ENCODE measurements at places on chromosomes 3 and 15. TPM values are rescaled to one million over a fixed set of nuclear protein-coding genes. Genes with fewer than 3 reads are reported as not detected.

The KLHDC8B gene
- 173 TPM for total RNA-seq

The COL6A5 gene
- total RNA-seq: not detected

The ZKSCAN7 gene
- 27.4 TPM for total RNA-seq

The PLA2G4E gene
- 0.06 TPM for total RNA-seq

The SLC6A11 gene
- total RNA-seq: 0.04 TPM

The POLG gene
- total RNA-seq: 63.9 TPM

The SRGAP3 gene
- 15.7 TPM for total RNA-seq

The PLSCR2 gene
- not detected for total RNA-seq

DNA sequence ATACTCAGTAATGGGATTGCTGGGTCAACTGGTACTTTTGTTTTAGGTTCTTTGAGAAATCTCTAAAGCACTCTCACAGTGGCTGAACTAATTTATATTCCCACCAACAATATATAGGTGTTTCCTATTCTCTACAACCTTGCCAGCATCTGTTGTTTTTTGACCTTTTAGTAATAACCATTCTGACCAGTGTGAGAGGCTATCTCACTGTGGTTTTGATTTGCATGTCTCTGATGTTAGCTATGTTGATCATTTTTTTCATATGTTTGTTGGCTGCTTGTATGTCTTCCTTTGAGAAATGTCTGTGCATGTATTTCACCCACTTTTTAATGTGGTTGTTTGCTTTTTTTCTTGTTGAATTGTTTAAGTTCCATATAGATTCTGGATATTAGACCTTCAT, 98.2 kb upstream of the DCBLD2 start:
- no peaks in the 10 kb centered on the region for H3K4me1 ChIP-seq
- no peak overlapping the region for H3K4me3 ChIP-seq
- DNase-seq: no peak
- H3K27ac ChIP-seq: no peak overlapping the region

DNA sequence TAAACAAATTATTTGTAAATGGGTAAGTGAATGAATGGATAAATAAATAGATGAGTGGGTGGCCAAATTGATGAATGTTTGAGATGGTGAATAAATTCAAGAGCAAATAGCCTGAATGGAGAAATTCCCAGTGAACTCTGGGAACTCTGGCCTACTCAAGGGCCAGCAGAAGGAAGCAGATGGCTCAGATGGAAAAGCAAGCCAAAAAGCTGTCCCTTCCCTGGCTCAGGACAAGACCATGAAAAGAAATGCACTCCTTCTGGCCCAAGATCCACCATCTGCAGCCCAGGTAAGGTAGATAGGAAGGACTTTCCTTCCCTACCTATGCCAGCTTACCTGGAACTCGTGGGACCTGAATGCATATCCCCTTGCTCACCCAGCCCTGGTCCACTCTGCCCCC, 37.6 kb upstream of the CLDN18 start:
- no peaks in the 10 kb centered on the region for H3K4me1 ChIP-seq
- no peak for DNase-seq
- no peak overlapping the region for H3K27ac ChIP-seq

GRCh38 chr3:27559381-27559780, 75.2 kb upstream of the SLC4A7 start:
- H3K36me3 ChIP-seq: no peaks in the 10 kb centered on the region
- no peak overlapping the region for H3K27ac ChIP-seq
- no peak overlapping the region for H3K4me3 ChIP-seq

GRCh38 chr15:44087578-44088465, 107.2 kb downstream of the FRMD5 start:
- H3K36me3 ChIP-seq: no peaks in the 10 kb centered on the region
- H3K27me3 ChIP-seq: no peaks in the 10 kb centered on the region
- no peak overlapping the region for H3K27ac ChIP-seq

DNA sequence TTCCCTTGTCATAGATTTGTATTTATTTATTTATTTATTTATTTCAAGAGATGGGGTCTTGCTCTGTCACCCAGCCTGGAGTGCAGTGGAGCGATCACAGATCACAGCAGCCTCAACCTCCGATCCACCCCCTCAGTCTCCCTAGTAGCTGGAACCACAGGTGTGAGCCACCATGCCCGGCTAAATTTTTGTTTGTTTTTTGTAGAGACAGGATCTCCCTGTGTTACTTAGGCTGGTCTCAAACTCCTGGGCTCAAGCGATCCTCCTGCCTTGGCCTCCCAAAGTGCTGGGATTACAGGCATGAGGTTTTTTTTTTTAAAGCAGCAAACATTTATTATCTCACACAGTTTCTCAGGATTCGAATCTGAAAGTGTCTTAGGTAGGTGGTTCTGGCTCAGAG, 2.5 kb downstream of the TTBK2 start:
- H3K4me1 ChIP-seq: peaks cover 8% of the 10 kb centered on the region
- no peak for DNase-seq
- no peak overlapping the region for H3K27ac ChIP-seq
- H3K27me3 ChIP-seq: peaks cover 4% of the 10 kb centered on the region

DNA sequence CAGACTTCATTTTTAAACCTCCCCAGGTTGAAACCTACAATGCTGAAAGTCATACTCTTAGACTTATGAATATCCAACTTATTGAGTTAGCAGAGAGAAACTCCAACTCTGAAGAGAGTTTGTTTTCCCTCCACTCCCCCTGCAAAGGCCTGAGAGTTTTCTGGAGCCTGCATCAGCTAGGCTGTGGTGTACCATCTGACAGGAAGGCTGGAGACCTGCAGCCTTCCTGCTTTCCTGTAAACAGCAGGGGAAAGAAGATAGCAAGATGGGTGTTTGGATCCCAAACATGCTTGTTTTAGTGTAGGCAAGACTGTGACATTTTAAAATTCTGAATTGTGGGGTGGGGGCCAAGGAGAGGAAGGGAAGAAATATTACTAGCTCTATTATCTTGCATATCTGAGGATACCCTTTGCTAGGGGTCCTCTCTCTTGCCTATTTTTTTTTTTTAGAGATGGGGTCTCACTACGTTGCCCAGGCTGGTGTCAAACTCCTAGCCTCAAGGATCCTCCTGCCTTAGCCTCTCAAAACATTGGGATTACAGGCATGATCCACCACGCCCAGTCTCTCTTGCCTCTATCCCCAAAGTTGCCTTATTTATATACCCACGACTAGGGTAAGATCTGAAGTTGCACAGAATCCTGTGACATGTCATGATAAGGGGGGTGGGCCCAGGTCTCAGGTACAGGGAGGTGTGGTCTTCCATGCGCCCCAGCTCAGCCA, 51.0 kb upstream of the USP3 start:
- no peaks in the 10 kb centered on the region for H3K36me3 ChIP-seq
- no peaks in the 10 kb centered on the region for H3K27me3 ChIP-seq
- no peak for DNase-seq
- no peak overlapping the region for H3K27ac ChIP-seq

DNA sequence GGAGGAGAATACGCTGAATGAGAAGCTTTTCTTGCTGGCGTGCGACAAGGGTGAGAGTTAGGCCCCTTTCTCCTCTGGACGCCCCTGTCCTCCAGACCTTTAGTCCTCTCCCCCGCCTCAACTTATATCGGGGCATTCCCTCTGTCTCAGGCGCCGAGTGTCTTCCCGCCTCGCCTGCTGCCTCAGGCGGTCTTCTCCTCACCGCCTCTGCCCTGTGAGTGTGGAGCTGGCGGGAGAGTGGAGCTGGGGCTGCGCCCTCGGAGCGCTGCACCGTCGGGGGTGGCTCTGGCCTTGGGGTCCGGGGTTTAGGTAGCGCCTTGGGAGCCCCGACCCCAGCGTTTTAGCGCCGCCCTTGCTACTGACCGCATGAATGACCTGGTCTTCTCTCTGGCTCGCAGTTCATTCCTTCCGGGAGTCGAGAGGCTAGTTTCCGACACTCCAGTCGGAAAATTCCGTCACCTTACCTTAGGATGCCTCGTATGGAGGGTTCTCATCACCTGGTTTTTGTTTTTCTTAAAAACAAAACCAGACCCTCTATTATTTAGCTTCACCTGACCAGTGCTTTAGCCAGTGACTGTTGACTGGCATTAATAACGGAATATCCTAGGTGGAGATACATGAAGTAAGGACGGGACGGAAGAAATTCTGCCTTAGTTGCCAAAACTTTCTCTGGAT, 985 bp downstream of the TRPC1 start:
- peak overlapping the region; percentile 84 for H3K4me3 ChIP-seq
- peaks cover 13% of the 10 kb centered on the region for H3K4me1 ChIP-seq
- H3K27me3 ChIP-seq: no peaks in the 10 kb centered on the region
- peak overlapping the region; percentile 92 for H3K27ac ChIP-seq
- no peaks in the 10 kb centered on the region for H3K36me3 ChIP-seq

- no peaks in the 10 kb centered on the region for H3K36me3 ChIP-seq
- no peak overlapping the region for H3K4me3 ChIP-seq
- H3K4me1 ChIP-seq: peaks cover 8% of the 10 kb centered on the region
- no peak overlapping the region for H3K27ac ChIP-seq
These were observed 374.2 kb upstream of the C2CD4B start for GRCh38 chr15:62539236-62539635.

DNA sequence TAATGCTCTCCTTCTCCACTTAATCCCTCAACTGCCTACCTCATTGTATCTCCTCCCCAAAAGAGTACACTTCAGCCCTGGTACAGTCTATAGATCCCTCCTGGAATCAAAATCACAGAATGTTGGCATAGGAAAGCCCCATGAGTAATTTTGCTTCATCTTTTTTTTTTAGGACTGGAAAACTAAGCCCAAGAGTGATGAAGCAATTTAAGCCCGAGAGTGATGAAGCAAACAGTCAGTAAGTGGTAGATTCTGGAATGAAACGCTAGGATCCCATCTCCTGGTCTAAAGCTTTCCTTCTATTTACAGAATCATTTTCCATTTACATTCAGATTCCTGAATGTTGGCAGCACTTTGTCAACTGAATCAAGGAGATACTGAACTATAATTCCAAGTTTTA, 29.8 kb upstream of the PLAAT1 start:
- no peak overlapping the region for H3K4me3 ChIP-seq
- DNase-seq: no peak
- H3K4me1 ChIP-seq: peaks cover 7% of the 10 kb centered on the region

DNA sequence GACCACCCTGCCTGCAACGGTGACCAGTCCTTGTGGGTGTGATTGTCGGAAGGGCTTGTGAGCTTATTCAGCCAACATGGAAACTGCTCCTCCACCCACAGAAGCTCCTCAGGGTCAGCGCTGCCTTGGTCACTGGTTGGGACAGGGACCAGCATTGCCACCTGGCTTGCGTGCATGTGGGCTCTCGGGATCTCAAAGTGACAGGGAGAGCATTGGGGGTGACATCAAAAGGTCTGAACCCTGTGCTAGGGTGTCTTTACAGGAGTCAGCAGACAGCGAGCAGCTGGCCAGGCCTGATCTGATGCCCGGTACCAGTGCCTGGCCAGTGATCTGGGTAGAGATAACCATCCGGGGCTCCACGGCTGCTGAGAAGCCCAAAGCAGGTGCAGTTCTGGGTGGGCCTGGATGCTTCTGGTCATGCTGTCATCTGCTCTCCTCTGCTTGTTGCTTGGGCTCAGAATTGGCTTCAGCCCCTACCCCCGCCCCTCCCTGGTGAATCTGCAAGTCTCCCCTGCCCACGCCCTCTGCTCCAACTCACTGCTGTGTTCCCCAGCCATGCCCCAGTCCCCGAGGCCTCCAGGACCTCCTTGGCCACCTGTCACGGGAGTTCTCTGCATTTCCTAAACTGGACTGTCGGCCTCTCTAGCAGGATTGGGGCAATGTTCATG, 134.8 kb downstream of the NSMCE3 start:
- no peak overlapping the region for H3K4me3 ChIP-seq
- no peaks in the 10 kb centered on the region for H3K4me1 ChIP-seq
- H3K36me3 ChIP-seq: no peaks in the 10 kb centered on the region
- DNase-seq: no peak

GRCh38 chr3:51501833-51502561, 2.2 kb upstream of the DCAF1 start:
- H3K27ac ChIP-seq: no peak overlapping the region
- no peak overlapping the region for H3K4me3 ChIP-seq
- DNase-seq: peak; percentile 85
- no peaks in the 10 kb centered on the region for H3K36me3 ChIP-seq
- no peaks in the 10 kb centered on the region for H3K27me3 ChIP-seq
- H3K4me1 ChIP-seq: peaks cover 6% of the 10 kb centered on the region

- H3K36me3 ChIP-seq: no peaks in the 10 kb centered on the region
- H3K27ac ChIP-seq: peak overlapping the region; percentile 98
- peaks cover 8% of the 10 kb centered on the region for H3K27me3 ChIP-seq
- H3K4me1 ChIP-seq: no peaks in the 10 kb centered on the region
These were observed 544 bp upstream of the MYO1E start for GRCh38 chr15:59373215-59373614.

DNA sequence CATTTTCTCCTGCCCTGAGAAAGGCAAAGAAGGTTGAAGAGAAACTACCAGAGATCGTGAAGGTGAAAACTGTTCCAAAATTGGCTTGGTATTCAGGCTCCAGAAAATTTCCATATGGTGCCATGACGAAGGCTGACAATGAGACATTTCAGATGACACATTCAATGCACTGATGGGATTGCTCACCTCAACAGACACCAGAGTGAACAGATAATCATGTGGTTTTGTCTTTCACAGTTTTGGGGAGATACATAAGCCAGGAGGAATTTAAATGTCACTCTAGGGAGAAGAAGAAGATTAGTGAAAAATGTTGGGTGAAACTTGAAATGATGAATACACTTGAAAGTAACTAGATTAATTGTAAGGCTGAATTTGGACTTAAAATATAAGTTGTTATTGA, 339.7 kb upstream of the EPHA3 start:
- H3K27ac ChIP-seq: no peak overlapping the region
- no peak for DNase-seq
- H3K36me3 ChIP-seq: no peaks in the 10 kb centered on the region
- H3K4me1 ChIP-seq: peaks cover 8% of the 10 kb centered on the region

DNA sequence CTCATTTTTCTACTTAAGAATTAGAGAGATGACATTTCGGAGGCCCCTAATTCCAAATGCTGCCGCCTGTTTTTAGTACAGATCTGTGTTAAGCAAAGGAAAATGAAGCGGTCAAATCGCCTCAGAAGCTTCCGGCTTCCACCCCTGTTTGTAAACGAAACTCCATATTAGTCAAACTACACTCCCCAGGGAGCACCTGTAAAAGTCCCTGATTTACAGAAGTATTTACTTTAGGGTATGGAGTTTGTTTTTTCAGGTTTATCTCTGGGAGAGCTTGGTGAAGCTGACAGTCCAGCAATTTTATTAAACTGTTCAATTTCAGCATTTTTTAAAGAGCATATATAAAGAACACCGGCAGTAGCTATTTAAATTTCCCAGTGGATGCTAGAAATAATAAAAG, 319.8 kb downstream of the FHIT start:
- H3K36me3 ChIP-seq: no peaks in the 10 kb centered on the region
- no peak overlapping the region for H3K4me3 ChIP-seq
- H3K4me1 ChIP-seq: no peaks in the 10 kb centered on the region
- DNase-seq: no peak

- H3K36me3 ChIP-seq: no peaks in the 10 kb centered on the region
- H3K27me3 ChIP-seq: no peaks in the 10 kb centered on the region
- H3K4me3 ChIP-seq: no peak overlapping the region
- peak; percentile 69 for DNase-seq
- H3K4me1 ChIP-seq: peaks cover 34% of the 10 kb centered on the region
These were observed 365.6 kb downstream of the PTPRG start for GRCh38 chr3:61926923-61927322.
